Activated CD8-positive, alpha-beta memory T cell treated with anti-CD3 and anti-CD28 coated beads for 4 hours (primary cell): ENCODE measurements at places on chromosomes 7 and 10.

- DNase-seq = no peak
These were observed 45.3 kb upstream of the EN2 start for GRCh38 chr7:155412416-155413253.

- DNase-seq = no peak
These were observed 112.7 kb upstream of the KIAA1217 start for GRCh38 chr10:24096281-24096680.

DNA sequence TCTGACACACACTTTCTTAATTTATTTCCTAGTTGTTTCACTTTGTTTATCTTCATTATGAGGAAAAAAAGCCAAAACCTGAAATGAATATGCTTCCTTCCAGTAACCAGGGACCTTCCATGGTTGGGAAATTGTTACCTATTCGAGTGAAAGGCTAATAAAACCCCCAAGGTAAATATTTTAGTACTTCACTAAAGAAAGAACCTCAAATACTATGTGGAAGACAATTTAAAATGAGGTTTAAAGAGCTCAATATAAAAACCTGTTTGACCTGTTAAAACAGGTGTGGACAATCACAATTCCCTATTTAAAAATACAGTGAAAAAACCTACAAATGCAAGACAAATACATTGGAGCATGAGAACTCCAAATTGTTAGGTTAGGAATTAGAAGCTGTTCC lies 192.6 kb downstream of the CFTR start:
- DNase-seq = no peak

GRCh38 chr7:30473903-30474302 lies 4.7 kb downstream of the NOD1 start:
- no peak for DNase-seq

- DNase-seq = no peak
These were observed 6.7 kb downstream of the FAM180A start for GRCh38 chr7:135741905-135742304.

GRCh38 chr7:98168181-98168903 lies 42.9 kb upstream of the BHLHA15 start:
- DNase-seq = peak; percentile 33

DNA sequence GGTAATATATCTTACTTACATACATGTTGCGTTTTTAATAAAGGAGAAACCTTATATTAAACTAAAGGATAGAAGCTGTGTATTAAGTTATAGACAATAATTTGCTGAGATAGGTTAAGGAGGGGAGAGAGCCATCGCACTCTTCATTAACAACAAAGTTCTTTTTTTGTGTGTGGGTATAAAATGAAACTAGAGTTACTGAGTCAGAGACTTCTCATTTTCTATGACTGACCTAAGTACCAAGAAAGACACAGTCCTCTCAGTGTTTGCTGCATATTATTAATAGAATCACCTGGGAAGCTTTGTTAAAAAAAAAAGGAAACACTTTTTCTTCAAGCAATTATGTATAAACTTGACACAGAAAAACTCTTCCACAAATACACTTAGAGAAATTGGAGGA lies 31.4 kb downstream of the FEZF1 start:
- DNase-seq = no peak

DNA sequence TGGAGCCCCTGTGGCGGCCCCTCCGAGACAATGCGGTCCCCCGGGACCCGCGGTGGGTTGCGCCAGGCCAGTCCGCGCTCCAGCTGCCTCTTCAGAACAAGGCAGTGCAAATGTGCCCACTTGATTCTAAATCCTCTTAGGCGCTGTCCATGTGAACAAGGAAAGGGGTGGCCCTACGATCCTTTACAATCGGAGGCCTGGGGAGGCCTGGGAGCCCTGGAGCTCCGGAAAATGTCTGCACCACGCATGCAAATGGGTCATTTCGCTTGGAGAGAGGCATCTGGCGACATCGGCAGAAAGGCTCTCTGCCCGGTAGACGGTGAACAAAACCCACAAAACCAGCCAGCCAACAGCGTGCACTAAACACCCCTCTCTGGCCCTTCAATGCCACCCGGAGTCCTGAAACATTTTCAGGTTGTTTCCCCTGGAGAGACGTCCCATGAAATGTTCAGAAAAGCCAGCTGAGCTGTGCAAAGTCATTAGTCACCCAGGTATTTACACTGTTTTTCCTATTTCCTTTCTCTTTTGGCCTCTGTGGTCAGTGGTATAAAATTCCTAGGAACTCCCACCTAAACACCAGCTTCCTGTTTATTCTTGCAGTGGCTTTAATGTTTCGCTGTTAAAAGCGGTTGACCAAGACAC lies 102.8 kb upstream of the ZNF438 start:
- no peak for DNase-seq

- DNase-seq = no peak
These were observed 41.9 kb upstream of the DAGLB start for GRCh38 chr7:6489612-6490011.

DNA sequence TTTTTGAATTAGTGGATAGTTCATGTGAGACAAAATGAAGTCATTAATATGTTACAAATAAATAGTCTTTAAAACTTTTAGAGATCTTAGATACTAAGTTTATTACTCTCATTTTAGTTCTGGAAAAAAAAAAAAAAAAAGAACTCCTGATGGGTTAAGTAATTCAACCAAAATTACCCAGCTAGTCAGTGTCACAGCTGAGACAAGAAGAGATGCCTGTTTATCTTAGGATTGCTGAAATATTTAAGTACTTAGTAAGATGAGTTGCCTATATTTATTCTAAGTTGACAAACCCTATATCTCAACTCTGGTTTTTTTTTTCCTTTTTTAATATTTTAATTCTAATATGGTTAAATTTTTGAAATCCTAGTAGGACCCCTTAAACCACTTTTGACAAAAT lies 781.0 kb upstream of the LRRN3 start:
- DNase-seq = no peak

GRCh38 chr10:124798364-124798763 lies 3.3 kb upstream of the ABRAXAS2 start:
- DNase-seq = no peak

- no peak for DNase-seq
These were observed 43.4 kb upstream of the DNAJB6 start for GRCh38 chr7:157293413-157293788.

- DNase-seq = no peak
These were observed 109.8 kb downstream of the KCNMA1 start for GRCh38 chr10:77527839-77528238.

- no peak for DNase-seq
These were observed 30.6 kb downstream of the ANTXRL start for GRCh38 chr10:46317370-46317769.

GRCh38 chr7:156927571-156928405 lies 21.7 kb upstream of the NOM1 start:
- DNase-seq = no peak

- no peak for DNase-seq
These were observed 113.9 kb downstream of the FAM107B start for GRCh38 chr10:14660831-14661230.

- DNase-seq = no peak
These were observed 145.7 kb downstream of the RNLS start for GRCh38 chr10:88437411-88437810.

- no peak for DNase-seq
These were observed 438.8 kb upstream of the C7orf33 start for GRCh38 chr7:148151778-148152177.

GRCh38 chr10:24998044-24998443 lies 17.9 kb downstream of the ENKUR start:
- DNase-seq = no peak

- DNase-seq = no peak
These were observed 142.5 kb upstream of the PRKCQ start for GRCh38 chr10:6722616-6723004.

GRCh38 chr7:23467291-23467805 lies 2.9 kb downstream of the IGF2BP3 start:
- no peak for DNase-seq

GRCh38 chr10:6167456-6167855 lies 35.3 kb upstream of the PFKFB3 start:
- DNase-seq = no peak

DNA sequence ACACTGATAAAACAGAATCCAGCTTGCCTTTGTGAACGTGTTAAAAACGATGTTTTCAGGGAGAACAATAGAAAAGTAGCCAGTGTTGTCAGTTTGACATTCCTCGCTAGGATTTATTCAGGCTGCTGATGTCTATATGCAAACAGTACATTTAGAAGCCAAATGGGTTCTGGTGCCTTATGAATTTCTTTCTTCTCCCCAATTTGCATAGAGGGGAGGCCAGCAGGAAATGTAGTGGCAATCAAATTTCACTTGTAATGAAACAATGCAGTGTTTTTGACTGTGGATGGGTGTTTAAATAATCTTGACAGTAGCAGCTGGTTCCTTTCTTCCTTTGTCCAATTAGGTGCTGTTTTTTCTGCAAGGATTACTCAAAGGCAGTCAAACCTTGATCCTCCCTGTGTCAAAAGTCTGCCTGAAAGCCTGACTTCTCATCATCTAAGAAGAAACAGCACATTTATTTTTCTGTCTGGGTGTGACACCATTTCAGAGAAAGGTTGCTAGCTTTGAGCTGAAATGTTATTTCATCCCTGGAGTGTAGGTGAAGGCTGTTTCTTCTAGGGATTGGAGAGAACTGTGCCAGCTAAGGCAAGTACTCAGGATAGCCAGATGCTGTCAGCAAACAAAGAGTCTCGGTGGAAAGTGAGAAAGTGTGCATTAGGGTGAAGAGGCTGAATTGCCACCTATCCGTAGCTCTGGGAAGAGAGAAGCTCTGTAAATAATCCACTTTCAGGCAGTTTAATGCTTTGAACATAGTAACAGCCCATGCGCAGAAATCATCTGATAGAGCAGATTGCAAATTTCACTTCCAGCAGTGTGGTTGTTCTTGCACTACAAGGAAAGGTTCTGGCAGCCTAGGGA lies 36.6 kb upstream of the ZNRF2 start:
- DNase-seq = no peak

DNA sequence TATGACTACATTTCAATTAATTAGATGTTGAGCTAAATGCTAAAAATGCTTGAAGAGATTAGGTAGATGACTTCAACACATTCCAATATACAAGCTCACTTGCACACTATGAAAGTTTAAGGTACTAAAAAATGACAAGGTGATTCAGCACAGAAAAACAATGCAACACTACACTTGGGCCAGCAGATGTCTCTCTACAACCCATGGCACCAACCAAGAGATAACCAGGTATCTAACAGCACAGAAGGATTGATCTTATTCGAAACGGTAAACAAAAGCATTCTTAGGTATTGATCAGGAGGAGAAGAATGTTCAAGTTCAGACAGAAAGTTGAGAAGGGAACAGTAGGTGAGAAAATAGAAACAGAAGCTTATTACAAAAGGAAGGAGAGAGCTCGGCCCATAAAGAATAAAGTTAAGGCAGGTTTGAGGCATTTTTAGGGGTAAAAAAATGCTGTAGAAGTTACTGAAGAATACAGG lies 248.2 kb upstream of the KLF14 start:
- DNase-seq = no peak

GRCh38 chr7:127152423-127152822 lies 100.3 kb downstream of the GRM8 start:
- no peak for DNase-seq

- no peak for DNase-seq
These were observed 175.4 kb downstream of the GRID1 start for GRCh38 chr10:86191166-86191565.

- DNase-seq = no peak
These were observed 359.8 kb upstream of the MTPN start for GRCh38 chr7:136336932-136337331.

GRCh38 chr10:57968328-57969016 lies 299.2 kb downstream of the IPMK start:
- no peak for DNase-seq

GRCh38 chr10:125802739-125803138 lies 20.3 kb downstream of the UROS start:
- DNase-seq = no peak

DNA sequence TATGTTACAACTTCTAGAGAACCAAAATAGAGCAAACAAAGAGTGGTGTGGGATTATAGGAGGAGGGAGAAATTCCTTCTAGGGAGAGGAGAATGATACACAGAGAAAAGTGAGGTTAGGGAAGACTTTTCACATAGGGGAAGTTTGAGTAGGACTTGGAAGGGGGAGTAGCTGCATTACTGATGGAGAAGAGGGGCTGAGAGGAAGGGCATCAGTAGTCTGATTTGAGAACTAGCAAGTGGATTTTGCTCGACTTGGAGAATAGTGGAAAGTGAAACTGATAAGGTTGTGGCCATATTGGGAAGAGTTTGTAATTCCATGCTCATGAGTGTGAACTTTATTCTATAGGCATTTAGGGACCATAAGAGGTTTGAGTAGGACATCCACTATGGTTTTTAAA lies 6.1 kb downstream of the NRF1 start:
- DNase-seq = no peak

DNA sequence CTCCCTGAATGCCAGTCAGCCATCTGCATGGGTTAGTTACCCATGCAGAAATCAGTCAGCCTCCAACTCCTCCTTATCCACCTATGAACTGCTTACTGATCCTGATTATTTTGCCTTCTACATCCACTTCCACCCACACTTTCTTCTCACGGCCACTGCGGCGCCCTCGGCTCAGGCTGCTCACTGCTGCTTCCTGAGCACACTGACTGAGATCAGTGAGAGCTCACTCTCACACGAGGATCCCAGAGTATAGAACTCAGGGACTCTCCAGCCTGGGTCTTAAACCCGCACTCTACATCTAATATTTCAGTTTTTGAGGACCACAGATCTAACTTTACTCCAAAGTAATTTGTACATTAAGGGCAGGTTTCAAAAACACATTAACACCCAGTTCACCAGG lies 64.4 kb downstream of the GRB10 start:
- no peak for DNase-seq
